ENCODE measurements at places on chromosomes 16 and 17.

DNA sequence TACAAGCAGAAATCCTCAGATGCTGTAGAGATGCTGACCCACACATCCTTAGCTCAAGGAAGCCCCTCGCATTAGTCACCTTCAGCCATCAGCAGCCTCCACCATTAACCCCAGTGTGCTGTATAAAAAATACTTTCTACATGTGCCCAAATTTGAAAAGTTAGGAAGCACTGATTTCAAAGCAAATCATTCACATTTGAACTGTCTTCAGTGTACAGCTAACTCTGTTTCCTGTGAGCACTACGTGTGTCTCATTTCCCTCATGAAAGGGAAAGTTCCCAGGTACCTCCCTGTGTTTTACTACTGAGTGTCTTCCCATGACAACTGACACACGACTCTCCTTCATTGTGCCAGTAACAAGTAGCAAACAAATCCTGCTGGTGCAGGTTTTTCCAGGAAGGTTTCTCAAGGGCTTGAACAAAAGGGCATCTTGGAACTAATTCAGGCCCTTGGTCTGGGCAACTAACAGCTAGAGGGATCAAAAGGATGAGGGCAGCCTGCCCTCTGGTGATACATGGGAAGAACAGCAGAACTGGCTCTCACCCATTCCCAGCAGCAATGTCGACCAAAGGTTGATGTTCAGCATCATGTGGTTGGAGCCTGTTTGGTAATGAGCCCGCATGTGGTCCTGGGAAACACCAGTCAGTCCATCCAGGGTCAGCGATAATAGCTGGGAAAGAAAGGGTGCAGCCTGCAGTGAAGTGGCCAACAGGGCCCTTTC, 4.0 kb downstream of the SLC35B1 start:
- DNase-seq: no peak

DNA sequence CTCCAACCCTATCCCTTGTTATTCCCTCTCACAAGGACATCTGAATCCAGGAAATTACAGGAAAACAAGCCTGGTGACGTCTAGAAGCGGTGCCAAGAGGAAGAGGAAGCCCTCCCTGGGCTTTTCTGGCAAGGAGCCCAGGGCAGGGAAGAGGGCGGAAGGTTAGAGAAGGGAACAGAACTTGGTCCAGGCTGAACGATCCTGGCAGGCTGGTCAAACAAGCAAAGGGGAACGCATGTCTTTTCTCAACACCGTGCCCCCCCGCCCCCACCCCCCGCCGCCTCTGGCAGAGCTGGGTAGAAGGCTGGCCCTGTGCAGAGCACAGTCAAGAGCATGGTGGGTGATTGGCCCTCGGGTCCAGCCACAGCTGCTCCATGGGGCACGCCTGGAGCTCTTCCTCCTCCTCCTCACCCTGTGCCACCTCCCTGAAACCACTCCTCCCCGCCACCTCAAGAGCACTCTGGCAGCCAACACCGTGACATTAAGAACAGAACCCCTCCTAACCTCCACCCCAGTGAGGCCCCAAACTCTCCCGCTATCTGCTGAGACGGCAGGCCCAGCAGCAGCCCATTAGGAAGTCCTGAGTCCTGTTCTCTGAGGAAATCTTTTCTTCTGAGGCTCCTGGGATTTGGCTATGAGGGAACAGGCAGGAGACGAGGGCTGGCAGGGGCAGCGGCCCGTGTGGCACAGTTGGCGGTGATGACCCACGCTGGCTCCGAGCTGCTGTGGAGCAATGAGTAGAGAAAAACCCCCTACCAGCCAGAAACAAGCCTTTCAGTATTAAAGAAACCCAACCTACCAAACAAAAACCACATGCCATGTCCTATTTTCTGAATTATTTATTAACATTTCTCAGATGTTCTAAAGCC, 7.3 kb downstream of the C16orf86 start:
- DNase-seq: no peak

DNA sequence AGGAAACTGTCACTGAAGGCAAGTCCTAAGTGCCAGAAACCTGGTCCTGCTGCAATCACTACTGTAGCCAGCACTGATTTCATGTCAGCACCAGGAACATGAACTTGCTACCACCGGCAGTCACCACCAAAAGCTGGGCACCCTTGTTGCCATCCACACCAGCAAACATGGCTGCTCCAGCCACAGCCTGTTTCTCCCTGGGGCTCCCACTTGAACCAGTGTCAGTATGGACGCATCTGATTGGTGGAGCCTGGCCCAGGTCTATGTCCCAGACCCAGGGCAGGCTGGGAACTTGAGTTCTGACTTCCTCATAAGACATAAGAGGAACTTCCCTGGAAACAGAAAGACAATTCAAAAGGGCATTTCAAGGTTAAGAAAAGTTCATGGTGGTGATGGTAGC, 56.5 kb downstream of the COPRS start:
- DNase-seq: no peak

DNA sequence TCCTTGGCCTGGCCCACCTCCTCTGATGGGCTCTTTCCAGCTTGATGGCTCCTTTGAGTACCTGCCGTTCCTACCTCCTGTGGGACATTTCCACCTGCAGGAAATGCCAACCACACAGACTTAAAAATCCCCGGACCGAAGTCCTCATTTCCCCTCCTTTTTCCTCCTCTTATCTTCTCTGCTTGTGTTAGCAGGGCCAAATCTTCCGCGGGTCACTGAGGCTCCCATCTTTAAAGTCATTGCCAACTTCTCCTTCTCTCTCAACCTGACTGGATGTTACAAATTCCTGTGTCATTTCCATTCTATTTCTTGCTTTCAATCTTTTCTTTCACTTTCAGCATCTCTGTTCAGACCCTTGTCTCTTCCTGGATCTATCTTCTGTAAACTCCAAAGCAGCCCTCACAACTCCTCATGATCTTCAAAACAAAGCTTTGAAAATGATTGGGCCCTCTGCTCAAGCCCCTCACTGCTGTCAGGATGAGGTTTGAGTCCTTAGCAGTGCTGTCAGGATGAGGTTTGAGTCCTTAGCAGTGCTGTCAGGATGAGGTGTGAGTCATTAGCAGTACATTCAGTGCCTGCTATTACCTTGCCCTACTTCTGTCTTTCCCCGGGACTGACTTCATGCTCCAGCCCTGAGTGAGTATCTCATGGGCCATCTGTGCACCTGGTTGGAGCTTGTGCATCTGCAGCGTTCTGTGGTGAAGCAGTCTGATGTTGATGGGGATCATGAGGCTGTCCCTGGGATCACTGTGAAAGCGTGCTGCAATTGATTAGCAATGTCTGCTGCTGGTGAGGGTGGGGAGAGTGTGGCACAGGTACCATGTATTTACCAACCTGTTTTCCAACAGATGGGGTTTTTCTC, 100.1 kb downstream of the IRF8 start:
- DNase-seq: no peak

DNA sequence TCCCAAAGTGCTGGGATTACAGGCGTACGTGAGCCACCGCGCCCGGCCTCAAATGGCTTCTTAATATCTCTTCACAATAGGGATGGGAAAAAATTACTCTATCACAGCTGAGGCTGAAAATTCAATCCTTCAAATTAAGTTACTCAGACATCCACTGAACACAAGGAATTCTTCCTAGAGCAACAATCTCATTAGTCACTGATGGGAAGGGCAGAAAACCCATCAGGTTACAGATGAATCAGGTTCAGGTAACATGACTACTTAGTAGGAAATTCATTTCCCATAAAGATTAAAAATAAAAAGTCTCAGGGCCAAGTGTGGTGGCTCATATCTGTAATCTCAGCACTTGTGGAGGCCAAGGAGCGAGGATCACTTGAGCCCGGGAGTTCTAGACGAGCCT, 42.5 kb upstream of the ABR start:
- no peak for DNase-seq

DNA sequence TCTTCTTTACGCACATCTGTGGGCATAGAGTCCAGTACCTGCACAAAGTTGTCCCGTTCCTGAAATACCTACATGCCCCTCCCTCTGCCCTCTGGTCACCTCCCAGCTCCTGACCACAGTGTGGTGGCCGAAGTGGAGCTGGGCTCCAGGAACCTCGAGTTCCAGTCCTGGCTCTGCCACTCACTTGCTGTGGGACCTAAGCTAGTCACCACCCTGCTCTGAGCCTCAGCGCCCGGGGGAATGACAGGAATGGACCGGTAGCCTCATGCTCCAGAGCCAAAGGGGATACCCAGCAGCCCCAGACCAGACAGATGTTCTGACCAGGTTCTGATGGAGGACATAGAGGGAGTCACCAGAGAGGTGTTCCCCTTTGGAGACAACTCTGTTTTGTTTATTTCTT, 26.7 kb upstream of the ITGA3 start:
- no peak for DNase-seq

GRCh38 chr17:29844339-29845048, 85.5 kb downstream of the SSH2 start:
- DNase-seq: no peak

DNA sequence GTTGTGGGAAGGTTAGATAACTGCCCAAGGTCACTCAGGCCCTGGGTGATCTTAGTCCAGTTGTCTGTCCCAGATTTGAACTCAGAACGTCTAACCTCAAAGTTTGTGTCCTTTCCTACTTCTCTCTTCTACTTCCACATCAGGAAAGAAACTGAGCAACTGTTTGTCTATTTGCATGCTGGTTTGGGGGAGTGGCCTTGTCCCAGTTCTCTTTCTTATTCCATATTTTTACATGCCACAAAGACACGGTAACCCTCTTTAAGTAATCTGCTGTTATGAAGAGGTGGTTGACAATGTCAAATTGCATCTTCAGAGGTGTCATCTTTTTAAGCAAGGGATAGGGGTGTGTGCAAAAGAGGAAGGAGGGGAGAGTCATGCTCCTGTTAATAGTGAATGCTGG, 432.5 kb downstream of the HS3ST3B1 start:
- no peak for DNase-seq

All from activated CD4-positive, alpha-beta T cell treated with anti-CD3 and anti-CD28 coated beads for 1 hour (primary cell).